ENCODE measurements at places on chromosomes 5 and 9. TPM values are rescaled to one million over a fixed set of nuclear protein-coding genes. Genes with fewer than 3 reads are reported as not detected.

The RANBP17 gene
- total RNA-seq, result not detected

The CTNND2 gene
- total RNA-seq, result not detected

The RASEF gene
- total RNA-seq, result not detected

The SPINK14 gene
- total RNA-seq, result not detected

The PLEKHG4B gene
- total RNA-seq, result 0.10 TPM

The GPRIN1 gene
- 2.1 TPM for total RNA-seq

The INPP5E gene
- 33.1 TPM for total RNA-seq

The SEMA6A gene
- total RNA-seq, result 0.61 TPM

The MAMDC4 gene
- 7.6 TPM for total RNA-seq

The KLF4 gene
- 3.7 TPM for total RNA-seq

The ZNF483 gene
- 3.0 TPM for total RNA-seq

The LAMC3 gene
- total RNA-seq, result 0.25 TPM

DNA sequence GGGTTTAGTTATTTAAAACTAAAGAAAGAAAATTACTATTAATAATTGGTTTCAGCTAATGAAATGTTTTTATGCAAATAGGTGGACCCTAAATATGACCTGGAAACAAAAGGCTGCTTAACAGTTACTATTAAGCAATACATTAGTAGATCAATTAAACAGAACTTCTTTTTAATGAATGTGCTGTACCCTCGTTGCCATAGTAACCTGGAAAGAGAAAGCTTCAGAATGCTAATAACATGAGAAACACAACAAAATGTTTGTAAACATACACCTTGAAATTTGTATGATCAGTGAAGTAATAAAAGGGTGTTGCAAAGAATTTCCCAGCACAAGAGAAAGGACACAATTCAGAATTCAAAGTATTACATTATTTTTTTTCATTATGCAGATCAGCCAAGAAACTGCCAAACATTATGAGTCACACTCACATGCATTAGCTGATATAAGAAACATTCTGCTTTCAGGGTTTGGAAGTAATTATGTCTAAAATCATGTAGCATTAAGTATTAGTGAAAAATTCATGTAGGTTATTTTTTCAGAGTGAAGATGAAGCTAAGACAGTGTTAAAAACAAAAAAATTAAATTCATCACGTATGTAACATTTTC, 348.3 kb downstream of the ISL1 start:
- DNase-seq, result no peak

GRCh38 chr5:122500245-122501088, 188.4 kb downstream of the SNCAIP start:
- peak; percentile 25 for DNase-seq

DNA sequence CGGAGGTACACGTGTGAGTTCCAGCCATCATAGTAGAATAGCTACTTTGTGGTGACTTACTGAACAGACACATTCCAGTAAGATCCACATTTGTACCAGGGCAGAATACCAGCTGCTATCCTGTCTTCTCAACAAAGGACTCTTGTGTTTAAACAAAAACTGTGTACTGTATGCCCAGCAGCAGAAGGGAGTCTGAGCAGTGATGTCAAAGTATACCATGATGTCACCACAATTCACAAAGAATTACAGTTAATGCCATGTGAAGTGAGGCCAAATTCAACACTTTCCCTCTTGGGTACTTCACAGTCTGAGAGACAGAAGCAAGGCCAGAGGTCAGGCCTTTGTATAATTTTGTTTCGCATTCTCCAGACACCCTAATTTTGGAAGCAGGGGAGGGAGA, 137.0 kb downstream of the ADAMTSL1 start:
- no peak for DNase-seq

- DNase-seq, result no peak
Observed at GRCh38 chr9:131608493-131609037, 63.2 kb downstream of the PRRT1B start.

DNA sequence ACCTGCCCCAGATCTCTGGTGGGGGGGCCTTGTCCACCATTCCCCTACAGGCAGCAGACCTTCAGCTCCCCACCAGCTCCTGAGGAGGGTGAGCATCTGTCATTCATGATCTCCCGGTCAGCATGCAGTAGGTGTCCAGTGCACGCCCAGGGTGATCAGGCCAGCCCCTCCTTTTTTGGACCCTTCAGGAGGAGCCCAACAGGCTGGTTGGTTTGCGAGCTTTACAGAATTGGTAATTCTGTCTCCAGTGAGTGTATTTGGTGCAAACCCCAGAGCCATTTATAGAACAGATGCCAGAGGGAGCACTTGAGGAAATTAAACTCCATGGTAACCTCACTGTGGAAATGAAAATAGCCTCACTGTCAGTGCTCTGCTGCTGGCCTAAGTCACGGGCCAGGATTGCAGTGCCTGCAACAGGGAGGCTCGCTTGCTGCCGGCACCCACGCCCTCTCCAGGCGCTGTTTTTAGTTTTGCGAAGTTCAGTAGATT, 23.4 kb downstream of the WNK2 start:
- no peak for DNase-seq

DNA sequence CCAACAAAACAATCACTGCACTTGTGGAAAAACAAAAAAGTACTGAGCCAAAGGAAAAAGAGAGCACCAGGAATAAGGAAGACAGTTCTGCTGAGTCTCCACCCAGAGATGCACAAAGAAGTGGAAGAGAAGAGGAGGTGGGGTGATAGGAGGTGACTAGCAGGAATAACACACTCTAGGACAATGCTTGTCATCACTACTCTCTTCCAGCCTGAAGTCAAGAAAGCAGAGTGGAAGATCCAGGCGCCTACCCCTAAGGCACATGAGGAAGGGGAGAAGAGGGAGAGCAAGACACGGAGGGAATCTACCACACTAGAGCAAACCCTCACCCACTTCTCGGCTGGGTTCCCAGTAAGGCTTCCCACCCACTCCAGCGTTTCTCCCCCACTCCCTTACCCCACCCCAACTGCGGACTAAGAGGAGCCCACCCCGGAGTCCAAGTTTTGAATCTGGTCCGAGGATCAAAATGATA, 1.7 kb downstream of the SLIT3 start:
- DNase-seq, result no peak

DNA sequence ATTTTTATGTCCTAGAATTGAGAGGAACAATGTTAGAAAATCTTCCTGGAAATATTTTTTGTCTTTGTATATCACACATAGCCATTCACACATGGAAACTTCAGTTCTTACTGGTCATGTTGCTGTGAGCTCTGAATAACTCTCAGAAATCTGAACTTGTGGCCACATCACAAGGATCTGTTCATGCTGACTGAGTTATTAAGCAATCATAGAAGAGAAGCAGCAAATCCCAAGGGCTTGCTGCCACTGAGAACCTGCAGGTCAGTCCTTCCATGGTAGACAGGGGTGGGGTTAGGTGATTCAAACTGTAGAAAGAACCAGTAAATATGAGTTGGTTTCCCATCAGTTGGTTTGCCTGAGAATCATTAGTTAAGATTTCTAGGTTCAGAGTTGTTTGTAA, 27.6 kb downstream of the SGCD start:
- DNase-seq, result no peak

- DNase-seq, result no peak
Observed at GRCh38 chr9:88187631-88188030, 49.4 kb upstream of the SPATA31C2 start.

- DNase-seq, result no peak
Observed at GRCh38 chr9:99635032-99635431, 186.7 kb upstream of the NR4A3 start.

DNA sequence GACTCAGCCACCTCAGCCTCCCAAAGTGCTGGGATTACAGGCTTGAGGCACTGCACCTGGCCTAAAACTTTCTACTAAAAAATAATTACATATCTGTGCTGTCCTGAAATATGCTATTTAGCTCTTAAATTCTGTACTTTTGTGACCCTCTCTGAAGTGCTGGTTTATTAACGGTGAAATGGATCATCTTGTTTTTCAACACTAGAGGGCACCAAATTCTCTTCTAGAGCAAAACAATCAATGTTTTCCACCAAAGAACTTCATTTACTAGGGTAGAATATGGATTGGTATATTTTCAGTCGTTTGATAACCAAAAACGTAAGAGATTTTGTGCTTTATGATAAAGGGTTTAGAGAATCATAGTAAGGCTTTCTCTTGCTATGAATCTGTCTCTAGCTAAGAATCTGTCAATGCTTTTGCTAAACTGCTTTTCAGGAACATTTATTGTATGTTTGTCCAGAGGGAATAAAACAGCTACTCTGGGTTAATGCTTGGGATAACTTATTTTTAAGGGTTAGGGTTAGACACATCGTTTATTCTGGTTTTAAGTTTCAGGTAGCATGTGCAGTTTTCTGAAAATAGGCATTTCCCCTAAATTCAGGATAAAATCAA, 63.6 kb downstream of the RNF180 start:
- DNase-seq, result peak; percentile 17

- DNase-seq, result no peak
Observed at GRCh38 chr9:109242741-109243140, 75.7 kb upstream of the FRRS1L start.

GRCh38 chr5:154479160-154479943, 1.3 kb upstream of the HAND1 start:
- peak; percentile 53 for DNase-seq

DNA sequence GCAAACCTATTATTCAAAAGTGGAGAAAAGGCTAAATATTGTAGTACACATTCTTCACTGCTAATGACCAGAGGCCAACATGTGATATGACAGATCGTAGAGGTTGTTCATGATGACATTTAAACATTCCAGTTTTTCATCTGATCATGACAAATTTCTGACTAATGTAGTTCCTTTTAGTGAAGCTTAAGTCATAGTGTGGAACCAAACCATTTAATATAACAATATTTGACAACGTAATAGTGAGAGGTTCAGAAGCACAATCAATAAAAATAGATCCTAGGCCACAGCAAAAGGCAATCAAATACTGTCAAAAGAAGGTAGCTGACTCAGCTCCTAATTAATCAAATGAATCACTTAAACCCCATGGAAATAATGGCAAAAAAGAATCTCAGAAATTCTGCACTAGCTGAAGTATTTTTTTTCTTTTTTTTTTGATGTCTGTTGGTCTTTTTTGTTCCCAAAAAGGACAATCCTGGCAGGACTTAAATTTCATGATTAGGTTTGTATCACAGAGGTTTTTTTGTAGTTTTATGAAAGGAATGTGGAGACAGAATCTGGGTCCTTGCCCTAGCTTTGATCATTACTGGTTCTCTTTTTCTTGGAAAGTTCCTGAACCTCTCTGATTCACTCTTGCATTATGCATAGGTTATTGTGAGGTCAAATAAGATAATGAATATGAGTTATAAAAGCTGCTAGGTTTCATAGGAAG, 795.0 kb downstream of the DTWD2 start:
- DNase-seq, result no peak

- DNase-seq, result no peak
Observed at GRCh38 chr5:149450199-149450598, 71.1 kb upstream of the IL17B start.

- no peak for DNase-seq
Observed at GRCh38 chr5:150246835-150247234, 42.7 kb downstream of the CAMK2A start.

DNA sequence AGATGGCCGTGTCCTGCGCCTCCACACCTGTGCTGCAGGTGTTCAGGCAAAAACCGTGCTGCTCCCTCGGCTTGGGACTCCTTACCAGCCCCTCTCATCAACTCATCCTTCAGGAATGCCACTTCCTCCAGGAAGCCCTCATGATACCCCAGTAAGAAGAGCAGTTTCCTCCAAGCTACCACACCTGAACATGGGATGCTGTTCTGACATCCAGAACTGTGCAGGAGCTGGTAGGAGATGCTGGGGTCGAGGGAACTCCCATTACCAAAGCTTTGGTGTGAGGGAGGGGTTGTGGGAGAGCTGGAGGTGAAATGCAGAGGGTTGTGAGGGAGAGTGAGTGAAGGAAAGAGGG, 18.9 kb downstream of the CARD19 start:
- no peak for DNase-seq

DNA sequence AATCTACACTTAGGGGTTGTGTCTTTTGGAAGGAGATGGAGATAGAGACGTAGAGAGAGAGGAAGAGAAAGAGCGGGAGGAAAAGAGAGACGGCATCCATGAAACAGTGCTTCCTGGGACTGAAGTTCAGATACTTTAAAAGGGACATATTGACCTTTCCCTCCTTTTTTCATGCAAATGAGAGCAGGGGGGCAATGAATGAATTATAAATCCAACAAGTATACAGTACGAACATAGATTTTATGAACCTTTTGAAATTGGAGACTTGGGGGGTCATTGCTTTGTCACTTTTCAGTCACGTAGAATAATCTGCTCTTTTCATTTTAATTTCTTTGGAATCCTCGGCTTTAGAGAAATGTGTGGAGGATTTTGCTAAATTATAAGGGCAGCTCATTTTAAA, 364.2 kb downstream of the MAT2B start:
- DNase-seq, result no peak

DNA sequence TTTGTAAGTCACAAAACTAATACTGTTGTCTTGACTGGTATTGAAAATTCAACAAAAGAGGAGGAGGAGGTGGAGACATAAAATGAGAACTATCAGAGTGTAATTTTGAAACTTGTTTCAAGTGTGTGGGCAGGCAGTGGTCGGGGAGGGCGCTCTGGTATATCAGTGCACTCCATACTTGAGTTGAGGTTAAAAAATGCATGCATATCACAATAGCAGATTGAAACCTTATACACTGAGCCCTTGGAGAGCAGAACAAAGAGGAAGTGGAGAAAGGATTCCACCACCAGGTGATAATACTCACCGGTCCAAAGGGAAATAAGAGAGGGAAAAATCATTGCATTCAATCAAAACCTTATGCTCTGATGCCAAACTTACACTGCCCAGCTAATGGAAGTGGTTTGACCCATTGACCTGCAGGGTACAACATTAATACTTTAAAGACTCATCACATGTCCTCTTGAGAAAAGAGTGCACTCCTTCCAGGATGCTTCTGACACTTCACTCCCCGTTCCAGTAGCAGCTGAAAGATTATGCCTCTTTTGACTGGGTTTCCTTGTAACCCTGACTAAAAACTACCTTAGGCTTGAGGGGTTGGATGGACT, 79.5 kb upstream of the FAM169A start:
- no peak for DNase-seq

DNA sequence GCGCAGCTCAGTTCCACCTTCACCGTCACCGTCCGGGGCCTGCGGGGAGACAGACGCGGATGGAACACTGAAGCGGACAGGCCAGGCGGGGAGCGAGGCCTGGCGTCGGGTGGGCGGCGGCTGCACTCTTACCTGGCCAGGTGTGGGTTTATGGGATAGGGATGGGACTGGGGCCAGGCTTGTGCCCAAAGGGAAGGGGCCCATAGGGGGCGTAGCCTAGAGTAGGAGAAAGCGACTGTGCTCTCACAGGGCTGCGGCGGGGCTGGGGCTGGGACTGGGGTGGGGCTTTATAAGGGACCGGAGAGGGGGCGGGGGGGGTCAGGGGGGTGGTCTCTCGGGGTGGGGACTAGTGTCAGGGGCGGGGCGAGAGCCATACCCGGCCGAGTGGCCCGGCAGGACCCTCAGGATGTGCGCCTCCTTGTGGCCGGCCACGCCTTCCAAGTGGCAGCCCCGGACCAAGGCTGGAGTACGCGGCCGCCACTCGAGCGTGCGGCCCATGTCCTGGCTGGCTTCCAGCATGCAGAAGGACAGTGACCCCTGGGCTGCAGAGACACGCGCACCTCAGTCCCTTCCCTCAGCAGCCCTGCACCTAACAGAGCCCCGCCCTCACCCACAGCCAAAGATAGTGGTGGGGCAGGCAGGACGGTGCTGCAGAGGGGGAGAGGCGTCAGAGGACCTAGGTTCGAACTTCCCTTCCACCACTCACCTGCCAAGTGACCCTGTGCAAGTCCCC, 22.8 kb downstream of the FPGS start:
- DNase-seq, result no peak

GRCh38 chr9:123169926-123170325, 98.5 kb downstream of the STRBP start:
- DNase-seq, result no peak
